Choroid plexus epithelial cell (primary cell): ENCODE measurements at places on chromosomes 3 and 15.

- no peak for DNase-seq
Observed at GRCh38 chr3:69130689-69131088, 8.3 kb upstream of the LMOD3 start.

- peak; percentile 57 for DNase-seq
Observed at GRCh38 chr3:40309925-40310695, 603 bp downstream of the EIF1B start.

- no peak for DNase-seq
Observed at GRCh38 chr3:13608969-13609725, 60.2 kb downstream of the FBLN2 start.

- no peak for DNase-seq
Observed at GRCh38 chr3:177055605-177056571, 141.4 kb downstream of the TBL1XR1 start.

GRCh38 chr3:66477856-66478255 lies 23.0 kb downstream of the LRIG1 start:
- DNase-seq: no peak

- DNase-seq: no peak
Observed at GRCh38 chr15:90074916-90075315, 27.4 kb downstream of the IDH2 start.

- DNase-seq: no peak
Observed at GRCh38 chr3:49453621-49454020, 16.4 kb upstream of the DAG1 start.

GRCh38 chr15:58306591-58307312 lies 125.0 kb upstream of the LIPC start:
- DNase-seq: no peak

DNA sequence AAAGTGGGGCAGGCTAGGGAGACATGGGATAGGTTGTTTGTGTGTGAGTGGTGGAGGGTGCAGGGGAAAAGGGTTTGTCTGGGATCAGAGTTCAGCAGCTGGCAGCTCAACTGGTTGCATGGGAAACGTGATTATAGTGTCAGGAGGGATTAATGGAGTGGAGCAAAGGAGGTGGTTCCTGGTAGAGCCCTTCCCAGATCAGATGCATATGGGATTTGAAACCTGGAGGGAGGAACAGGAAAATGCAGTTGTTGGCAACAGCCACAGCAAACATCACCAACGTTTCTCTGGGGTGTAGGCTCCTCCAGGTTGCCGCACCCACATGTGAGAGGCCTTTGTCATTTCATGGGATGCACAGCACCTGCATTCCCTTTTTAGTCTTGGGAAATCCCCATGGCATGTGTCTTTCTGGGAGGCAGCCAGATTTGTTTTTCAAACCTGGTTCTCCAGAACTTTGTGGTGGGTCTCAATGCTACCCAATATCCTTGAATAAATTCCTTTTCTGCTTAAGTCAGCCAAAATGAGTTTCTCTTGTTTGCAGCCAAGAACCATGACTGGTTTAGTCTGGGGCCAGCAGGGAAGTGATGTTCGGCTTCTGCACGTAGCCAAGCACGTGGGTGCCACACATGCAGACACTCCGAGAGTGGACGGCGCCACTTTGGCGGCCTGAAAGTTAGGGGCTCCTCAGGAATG lies 61.3 kb downstream of the BDH1 start:
- DNase-seq: peak; percentile 24

GRCh38 chr3:183827809-183828537 lies 2.6 kb upstream of the MAP6D1 start:
- no peak for DNase-seq

DNA sequence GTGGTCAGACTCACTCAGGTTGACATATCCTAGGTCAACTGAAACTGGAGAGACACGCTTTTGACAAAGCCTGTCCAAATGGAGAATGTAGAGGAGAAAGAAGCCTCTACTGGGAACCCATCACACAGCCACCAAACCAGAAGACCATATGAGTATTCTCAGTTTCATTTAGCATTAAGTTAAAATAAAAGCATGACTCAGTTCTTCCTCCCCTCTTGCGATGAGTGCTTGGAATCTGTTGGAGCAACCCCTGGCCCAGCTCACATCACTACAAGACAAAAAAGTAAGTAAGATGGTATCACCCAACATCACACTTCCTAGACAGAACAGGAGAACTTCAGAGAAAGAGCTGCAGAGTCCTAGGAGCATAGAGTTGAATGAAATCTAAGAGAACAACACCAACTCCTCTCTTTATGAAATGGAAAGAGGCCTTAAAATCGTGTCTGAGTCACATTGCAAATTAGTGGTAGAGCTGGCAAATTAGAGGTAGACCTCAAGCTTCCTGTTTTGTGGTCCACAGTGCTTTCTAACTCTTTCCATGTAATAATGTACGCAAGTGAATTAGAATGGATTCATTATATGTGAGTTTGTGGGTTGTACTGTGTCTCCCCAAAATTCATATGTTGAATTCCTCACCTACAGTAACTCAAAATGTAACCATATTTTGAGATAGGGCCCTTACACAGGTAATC lies 51.2 kb downstream of the FGF12 start:
- no peak for DNase-seq

DNA sequence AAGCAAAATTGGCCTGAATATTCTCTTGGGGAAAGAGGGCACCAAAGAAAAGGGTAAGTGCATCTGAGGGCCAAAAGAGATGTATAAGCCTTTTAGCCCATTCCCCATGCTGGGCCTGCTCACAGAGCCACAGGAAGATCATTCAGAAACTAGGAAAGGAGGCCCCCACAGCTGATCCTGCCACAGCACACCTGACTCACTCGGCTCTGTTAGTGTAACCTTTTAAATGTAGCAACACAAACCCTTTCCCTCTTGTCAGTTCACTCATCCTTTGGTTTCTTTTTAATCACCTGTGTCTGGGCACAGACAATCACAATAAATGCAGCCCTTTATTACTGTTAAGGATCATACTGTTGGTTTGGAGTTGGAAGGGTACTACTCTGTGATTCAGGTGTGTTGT lies 69.9 kb downstream of the PDCD6IP start:
- DNase-seq: no peak

- no peak for DNase-seq
Observed at GRCh38 chr3:59316688-59317275, 267.0 kb upstream of the CFAP20DC start.

- DNase-seq: peak; percentile 10
Observed at GRCh38 chr3:74435631-74436030, 178.8 kb downstream of the CNTN3 start.

DNA sequence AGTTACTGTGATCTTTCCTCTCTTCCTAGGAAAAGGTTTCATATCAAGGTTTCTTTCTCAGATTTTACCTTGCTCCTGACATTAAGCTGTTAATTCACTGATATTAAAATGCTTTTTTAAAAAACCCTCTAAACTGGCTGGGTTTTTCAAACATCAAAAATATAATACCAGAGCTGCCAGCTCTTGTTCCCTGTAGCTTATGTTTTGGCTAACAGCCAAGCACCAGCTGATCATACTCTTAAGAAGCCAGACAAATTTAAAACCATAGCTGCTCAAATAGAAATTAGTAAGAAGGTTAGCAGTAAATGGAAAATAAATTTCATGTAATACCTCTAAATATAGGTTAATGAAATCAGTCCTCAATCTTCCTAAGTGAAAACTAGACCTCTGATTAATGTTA lies 657.5 kb downstream of the GRM7 start:
- DNase-seq: peak; percentile 70

DNA sequence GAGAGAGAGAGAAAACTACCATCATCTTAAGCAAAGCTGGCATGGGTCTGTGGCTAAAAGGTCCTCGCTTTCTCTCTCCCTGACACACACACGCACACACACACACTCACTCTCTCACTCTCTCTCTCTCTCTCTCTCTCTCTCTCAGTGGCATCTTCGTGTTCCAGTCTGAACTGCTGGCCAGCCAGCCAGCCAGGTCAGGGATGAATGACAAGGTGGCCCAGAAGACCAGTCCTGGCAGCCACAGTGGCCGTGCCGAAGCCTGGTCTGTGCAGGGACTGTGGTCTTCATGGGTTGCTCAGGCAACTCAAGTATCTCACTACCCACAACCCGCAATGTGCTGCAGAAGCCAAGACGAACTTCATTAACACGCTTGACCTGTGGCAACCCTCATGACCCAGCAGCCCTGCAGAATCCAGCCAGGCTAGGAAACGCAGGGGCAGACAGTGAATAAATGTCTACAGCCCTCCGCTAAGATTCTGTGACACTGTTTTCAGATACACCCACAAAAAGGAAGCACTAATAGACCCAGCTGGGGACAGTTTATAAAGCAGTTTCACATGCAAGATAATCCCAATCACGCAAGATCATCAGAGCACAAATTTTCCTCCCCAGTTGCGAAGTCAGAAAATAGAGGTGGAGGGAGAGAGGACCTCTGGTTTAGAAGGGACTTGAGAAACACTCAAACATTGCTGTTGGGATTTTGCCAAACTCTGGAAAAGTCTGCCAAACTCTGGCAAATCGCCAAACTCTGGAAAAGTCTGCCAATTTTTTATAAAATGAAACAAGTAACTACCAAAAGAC lies 66.4 kb downstream of the XXYLT1 start:
- DNase-seq: peak; percentile 43

DNA sequence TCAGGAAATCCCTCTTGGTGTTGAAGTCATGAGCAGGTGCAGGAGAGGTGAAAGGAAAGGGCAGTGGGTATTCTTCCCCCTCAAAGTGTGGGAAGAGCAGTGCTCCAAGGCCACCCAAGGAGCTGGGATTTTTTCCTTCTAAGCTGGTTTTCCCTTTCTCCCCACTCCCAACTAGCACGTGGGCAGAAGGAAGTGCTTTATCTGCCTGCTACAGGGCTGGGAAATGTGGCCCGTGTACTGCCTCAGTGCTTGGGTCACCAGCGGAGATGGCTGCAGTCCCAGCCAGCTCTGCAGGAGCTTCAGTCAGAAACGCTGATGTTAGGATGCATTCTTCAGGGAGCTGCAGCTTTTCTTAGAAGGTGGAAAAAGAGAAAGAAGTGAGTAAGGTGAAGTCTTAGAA lies 99.2 kb downstream of the CACNA1D start:
- DNase-seq: no peak

GRCh38 chr3:160953686-160954085 lies 151.5 kb downstream of the B3GALNT1 start:
- DNase-seq: no peak

GRCh38 chr3:36993326-36994283 lies at the start of gene MLH1:
TSS of gene MLH1 (plus strand) at chr3:36993518. CDS start at chr3:36993548, 30 bp downstream.
- DNase-seq: peak; percentile 100

- DNase-seq: no peak
Observed at GRCh38 chr3:161449785-161450184, 46.8 kb upstream of the OTOL1 start.

- DNase-seq: no peak
Observed at GRCh38 chr3:33426630-33427317, 13.4 kb downstream of the UBP1 start.

- no peak for DNase-seq
Observed at GRCh38 chr3:10855083-10855870, 39.2 kb downstream of the SLC6A11 start.

DNA sequence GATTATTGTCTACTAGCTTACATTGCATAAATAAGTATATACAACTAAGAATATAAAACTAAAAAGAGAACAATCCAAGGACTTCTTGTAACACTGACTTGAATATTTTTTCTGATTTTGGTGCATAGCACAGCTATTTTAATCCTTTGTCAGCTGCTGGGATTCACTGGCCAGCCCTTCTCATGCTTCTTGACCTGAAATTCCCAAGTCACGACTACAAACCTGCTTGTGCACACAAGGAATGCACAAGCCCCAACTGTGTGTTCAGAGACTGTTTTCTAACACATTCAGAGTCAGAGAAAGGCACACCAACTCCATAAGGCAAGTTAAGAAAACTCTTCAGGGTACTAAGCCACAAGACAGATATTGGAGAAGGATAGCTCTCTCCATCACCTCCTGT lies 80.9 kb downstream of the TNIK start:
- peak; percentile 59 for DNase-seq

GRCh38 chr15:88011533-88011932 lies 245.0 kb downstream of the NTRK3 start:
- DNase-seq: no peak

DNA sequence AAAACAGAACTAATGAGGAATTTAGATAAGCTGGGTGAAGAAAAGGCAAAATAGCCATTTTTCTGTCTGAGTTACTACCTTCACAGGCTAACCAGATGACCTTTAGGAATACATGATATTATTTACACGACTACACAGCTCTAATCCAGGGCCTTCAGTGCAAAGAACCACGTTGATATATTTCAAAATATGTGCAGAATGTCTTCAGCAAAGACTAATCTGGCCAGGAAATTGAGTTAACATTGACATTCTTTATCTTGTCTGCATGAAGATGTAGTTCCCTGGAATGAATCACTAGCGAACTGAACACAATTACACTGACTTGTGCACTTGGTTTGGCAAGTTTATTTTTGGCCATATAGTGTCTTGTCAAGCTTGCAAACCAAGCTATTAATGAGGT lies 41.5 kb downstream of the PDHB start:
- DNase-seq: peak; percentile 65

- peak; percentile 21 for DNase-seq
Observed at GRCh38 chr15:85733416-85733815, 61.3 kb downstream of the KLHL25 start.

GRCh38 chr15:64058279-64058678 lies 12.0 kb upstream of the DAPK2 start:
- no peak for DNase-seq
